ENCODE measurements at places on chromosomes 6 and 20. TPM values are rescaled to one million over a fixed set of nuclear protein-coding genes. Genes with fewer than 3 reads are reported as not detected.

DNA sequence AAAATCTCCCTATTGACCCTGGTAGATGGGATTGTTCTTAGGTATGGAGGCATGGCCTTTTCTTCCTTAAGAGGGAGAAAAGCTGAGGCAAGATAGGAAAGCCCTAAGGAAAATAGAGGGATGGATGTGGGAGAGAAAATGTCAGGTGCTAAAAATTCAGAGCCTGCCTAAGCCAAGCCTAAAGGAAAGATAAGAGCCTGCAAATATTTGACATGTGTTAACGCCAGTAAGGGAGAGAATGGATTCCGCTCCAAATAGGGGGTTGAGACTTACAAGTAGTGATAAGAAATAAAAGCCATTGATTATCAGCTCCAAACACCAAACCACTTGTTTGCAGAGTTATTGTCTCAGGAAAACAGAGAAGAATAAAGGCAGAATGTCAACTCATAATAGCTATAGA lies 533.6 kb downstream of the PTPRT start:
- H3K36me3 ChIP-seq: no peaks in the 10 kb centered on the region
- no peak for DNase-seq
- no peaks in the 10 kb centered on the region for H3K4me1 ChIP-seq

DNA sequence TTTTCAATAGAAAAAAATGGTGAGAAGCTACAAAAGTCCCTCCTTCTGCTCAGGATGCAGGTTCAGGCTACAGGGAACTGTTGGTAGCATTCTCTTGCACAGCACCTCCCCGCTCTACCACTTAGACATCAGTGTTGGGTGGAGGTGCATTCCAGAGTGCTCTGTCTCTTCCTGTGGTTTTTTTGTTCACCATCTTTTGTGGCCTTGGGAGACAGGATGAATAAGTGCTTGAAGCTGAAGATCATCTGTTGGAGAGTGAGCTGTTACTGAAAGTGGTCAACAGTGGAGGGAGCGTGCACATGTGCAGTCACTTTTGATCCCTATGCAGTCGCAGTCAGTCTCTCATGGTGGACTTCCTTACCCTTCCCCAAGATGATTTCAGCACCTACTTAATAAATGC lies 16.6 kb upstream of the BTBD3 start:
- no peak for DNase-seq
- no peaks in the 10 kb centered on the region for H3K36me3 ChIP-seq
- no peaks in the 10 kb centered on the region for H3K27me3 ChIP-seq
- peaks cover 4% of the 10 kb centered on the region for H3K4me1 ChIP-seq

GRCh38 chr6:147204843-147205311 lies 660 bp downstream of the STXBP5 start:
- no peaks in the 10 kb centered on the region for H3K27me3 ChIP-seq
- H3K27ac ChIP-seq: peak overlapping the region; percentile 94
- peaks cover 10% of the 10 kb centered on the region for H3K4me1 ChIP-seq
- H3K4me3 ChIP-seq: peak overlapping the region; percentile 82
- DNase-seq: no peak
- H3K36me3 ChIP-seq: no peaks in the 10 kb centered on the region

BTNL2 gene
- total RNA-seq: not detected

DAAM2 gene
- total RNA-seq: 34.6 TPM

DNA sequence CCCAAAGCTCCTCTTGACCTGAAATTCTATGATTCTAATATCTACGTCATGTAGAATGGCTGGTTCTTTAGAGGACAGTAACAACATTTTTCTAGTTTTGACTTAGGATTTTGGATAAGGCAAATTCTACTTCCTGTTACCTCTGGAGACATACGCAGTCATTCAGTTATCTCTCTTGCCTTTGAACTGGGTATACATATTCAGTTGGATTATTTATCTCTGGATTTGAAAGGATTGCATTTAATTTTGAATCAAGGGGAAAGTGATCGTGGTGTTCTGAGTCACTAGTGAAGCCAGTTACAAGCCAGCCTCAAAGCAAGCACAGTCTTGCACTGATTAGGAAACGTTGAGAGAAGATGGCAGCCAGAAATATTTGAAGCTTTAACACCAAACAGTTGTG lies 35.3 kb upstream of the BCAS1 start:
- H3K4me1 ChIP-seq: no peaks in the 10 kb centered on the region
- DNase-seq: no peak
- H3K27me3 ChIP-seq: no peaks in the 10 kb centered on the region

DNA sequence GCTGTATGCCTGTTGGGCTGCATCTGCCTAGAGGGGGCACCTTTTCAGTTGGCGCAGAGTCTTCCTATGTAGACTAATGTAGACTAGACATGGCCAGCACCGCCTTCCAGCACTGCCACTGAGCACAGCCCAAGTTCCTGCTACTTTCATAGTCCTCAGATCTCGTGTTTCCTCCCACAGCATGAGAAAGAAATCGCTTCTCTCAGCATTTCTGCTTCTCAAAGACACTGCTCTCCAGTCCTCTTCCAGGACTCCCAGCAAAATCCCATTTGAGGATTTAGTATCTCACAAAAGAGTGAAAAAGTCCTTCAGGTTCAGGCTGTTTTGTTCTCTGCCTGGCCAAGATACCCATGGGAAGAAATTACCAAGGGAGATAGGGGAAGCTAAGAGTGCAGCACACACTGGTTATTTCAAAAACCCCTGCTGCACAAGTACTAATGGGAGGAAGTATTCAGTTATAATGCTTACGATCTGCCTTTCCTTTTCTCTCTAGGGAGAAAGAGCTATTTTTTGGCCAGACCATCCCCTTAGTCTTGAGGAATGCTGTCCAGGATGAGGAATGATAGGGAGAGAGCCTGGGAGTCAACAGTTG lies 35.7 kb downstream of the OGFRL1 start:
- no peak for DNase-seq
- no peaks in the 10 kb centered on the region for H3K4me1 ChIP-seq
- H3K27me3 ChIP-seq: no peaks in the 10 kb centered on the region
- H3K27ac ChIP-seq: no peak overlapping the region

PBOV1 gene
- total RNA-seq: not detected

TMEM244 gene
- not detected for total RNA-seq

DNA sequence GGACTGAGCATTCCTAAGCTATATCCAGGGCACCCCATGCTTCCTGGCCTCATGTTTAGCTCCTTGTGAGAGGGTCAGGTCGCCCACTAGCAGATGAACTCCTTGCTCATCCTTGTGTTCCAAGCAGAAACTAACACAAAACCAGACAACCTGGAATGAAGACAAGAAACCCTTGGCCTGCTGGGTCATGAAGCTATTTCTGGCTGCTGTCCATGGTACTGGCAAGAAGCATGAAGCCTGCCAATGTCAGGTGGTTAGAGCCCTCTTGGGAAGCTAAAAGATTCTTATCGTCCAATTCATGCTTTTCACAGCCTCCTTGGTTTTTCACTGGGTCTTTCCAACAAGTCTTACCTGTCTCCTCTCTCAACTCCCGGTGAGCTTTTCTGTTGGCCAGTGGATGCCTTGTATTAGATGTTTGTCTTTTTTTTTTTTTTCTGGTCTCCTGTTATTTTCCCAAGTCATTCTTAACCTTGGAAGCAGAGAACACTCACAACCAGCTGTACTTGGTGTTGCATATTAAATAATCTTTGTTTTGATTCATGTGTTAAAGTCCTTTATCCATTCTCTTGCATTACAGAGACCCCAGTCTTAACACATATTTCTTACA lies 180.3 kb downstream of the ANKRD60 start:
- no peak for DNase-seq
- no peaks in the 10 kb centered on the region for H3K27me3 ChIP-seq
- H3K4me3 ChIP-seq: no peak overlapping the region
- no peaks in the 10 kb centered on the region for H3K36me3 ChIP-seq

DNA sequence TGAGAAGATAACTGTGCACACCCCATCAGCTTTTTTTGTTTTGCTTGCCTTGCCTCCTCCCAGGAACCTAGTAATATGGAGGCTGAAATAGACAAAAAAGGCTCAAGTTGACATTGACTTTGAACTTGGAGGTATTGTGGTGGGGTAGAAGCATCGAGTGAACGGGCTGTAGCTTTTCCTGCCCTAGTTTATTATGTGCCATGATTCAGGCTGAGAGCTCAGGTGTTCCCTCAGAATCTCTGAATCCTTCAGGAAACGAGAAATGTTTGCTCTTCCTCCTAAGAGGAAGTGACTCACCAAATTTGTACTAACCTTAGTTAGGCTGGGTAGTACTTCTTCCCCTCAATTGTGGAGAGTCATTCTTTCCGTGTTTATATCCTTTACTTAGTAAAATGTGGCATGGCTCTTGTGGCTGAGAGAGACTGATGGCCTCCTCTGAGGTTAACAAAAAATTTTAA lies 98.8 kb downstream of the SASH1 start:
- H3K4me3 ChIP-seq: no peak overlapping the region
- H3K4me1 ChIP-seq: peaks cover 38% of the 10 kb centered on the region
- H3K27ac ChIP-seq: peak overlapping the region; percentile 84
- no peaks in the 10 kb centered on the region for H3K36me3 ChIP-seq

- H3K36me3 ChIP-seq: no peaks in the 10 kb centered on the region
- no peak overlapping the region for H3K27ac ChIP-seq
- peak overlapping the region; percentile 66 for H3K4me3 ChIP-seq
- H3K4me1 ChIP-seq: no peaks in the 10 kb centered on the region
Observed at GRCh38 chr20:13995841-13996240, 525 bp downstream of the MACROD2 start.

TSBP1 gene
- not detected for total RNA-seq

SULF2 gene
- 52.8 TPM for total RNA-seq

DNA sequence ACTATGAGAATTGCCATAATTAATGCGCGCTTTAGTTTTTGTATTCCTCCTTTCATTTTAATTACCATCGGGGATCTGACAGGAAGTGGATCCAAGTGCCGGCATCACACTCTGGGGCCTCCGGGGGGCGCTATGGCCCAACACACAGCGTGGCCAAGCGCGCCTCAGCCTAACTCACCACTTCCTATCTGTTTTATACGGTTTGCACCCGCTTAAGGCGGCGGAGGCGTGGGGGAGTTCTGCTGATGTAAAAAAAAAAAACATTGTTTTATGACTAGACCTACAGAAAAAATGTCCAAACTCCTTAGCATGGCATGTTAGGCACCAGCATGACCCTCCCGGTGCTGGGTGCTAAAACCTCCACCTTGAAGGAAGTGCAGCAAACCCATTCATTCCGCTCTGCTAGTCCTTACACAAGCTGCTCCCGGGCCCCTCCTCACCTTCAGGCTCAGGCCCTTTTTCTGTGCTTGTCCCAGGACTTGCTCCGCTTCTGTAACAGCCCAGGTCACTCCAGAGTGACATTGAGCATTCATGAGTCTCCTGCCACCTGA lies 4.5 kb upstream of the EBF4 start:
- no peaks in the 10 kb centered on the region for H3K36me3 ChIP-seq
- H3K4me3 ChIP-seq: no peak overlapping the region
- peak; percentile 76 for DNase-seq
- peaks cover 6% of the 10 kb centered on the region for H3K4me1 ChIP-seq

GRCh38 chr6:21616005-21616404 lies 22.5 kb downstream of the SOX4 start:
- no peak for DNase-seq
- no peak overlapping the region for H3K27ac ChIP-seq
- H3K4me1 ChIP-seq: no peaks in the 10 kb centered on the region

- no peak for DNase-seq
- H3K4me1 ChIP-seq: no peaks in the 10 kb centered on the region
- H3K4me3 ChIP-seq: no peak overlapping the region
- no peaks in the 10 kb centered on the region for H3K36me3 ChIP-seq
Observed at GRCh38 chr6:125512621-125513020, 210.9 kb upstream of the HDDC2 start.

HAO1 gene
- not detected for total RNA-seq

- DNase-seq: no peak
- H3K4me3 ChIP-seq: no peak overlapping the region
- no peaks in the 10 kb centered on the region for H3K27me3 ChIP-seq
- H3K4me1 ChIP-seq: no peaks in the 10 kb centered on the region
- no peak overlapping the region for H3K27ac ChIP-seq
Observed at GRCh38 chr20:22770241-22770800, 185.9 kb upstream of the FOXA2 start.

GRCh38 chr20:24032400-24032898 lies 43.9 kb upstream of the GGTLC1 start:
- H3K4me1 ChIP-seq: no peaks in the 10 kb centered on the region
- no peaks in the 10 kb centered on the region for H3K36me3 ChIP-seq
- H3K27me3 ChIP-seq: no peaks in the 10 kb centered on the region
- DNase-seq: no peak
- H3K27ac ChIP-seq: no peak overlapping the region

DNA sequence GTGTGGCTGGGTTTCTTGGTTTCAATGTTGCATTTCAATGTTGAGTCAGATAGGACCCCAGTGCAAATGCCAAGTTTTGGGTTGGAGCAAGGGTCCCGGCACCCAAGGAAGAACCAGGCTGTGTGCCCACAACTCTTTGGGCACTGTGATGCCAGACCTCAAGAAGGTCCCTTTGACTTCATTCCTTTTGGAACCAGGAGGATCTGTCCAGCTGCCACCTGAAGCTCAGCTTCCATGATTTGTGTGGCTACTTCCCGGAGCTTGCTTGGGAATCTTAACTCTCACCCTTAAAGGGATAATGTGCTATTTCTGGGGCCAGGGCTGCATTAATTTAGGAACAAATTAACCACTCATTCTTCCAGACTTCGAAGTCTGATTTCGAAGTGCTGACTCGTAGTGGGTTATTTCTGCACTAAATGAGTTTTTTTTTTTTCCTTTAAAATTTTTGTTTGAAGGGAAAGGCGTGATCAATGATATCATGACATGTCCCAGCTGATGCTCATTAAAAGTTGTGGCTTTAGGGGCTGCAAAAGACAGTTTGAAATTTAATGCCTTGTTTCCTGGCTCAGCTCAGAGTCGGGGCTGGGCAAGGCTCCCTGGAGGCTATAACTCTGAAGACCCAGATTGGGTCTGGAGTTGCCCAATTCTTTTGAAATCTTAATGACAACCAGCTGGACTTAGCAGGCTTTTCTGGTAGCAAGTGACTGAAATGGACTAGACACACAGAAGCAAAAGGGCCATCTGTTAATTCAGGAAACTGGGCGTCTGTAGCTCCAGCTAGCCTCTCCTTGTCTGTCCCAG lies 24.0 kb upstream of the PHACTR3 start:
- no peak for DNase-seq
- H3K27ac ChIP-seq: no peak overlapping the region
- H3K4me3 ChIP-seq: no peak overlapping the region
- H3K4me1 ChIP-seq: peaks cover 5% of the 10 kb centered on the region
- H3K27me3 ChIP-seq: peaks cover 34% of the 10 kb centered on the region

LHFPL5 gene
- total RNA-seq: not detected

- H3K27me3 ChIP-seq: no peaks in the 10 kb centered on the region
- H3K4me1 ChIP-seq: no peaks in the 10 kb centered on the region
- no peaks in the 10 kb centered on the region for H3K36me3 ChIP-seq
- H3K27ac ChIP-seq: no peak overlapping the region
Observed at GRCh38 chr6:154232013-154232910, 124.3 kb downstream of the IPCEF1 start.

GRCh38 chr6:33212857-33213165 lies 4.5 kb downstream of the RING1 start:
- no peak overlapping the region for H3K27ac ChIP-seq
- no peak for DNase-seq
- peak overlapping the region; percentile 47 for H3K4me3 ChIP-seq
- H3K27me3 ChIP-seq: no peaks in the 10 kb centered on the region

- DNase-seq: no peak
- H3K36me3 ChIP-seq: no peaks in the 10 kb centered on the region
- no peak overlapping the region for H3K27ac ChIP-seq
- no peaks in the 10 kb centered on the region for H3K27me3 ChIP-seq
Observed at GRCh38 chr20:54608039-54608745, 132.8 kb downstream of the DOK5 start.

PXDC1 gene
- total RNA-seq: 70.8 TPM

GRCh38 chr6:39225946-39226437 lies 3.3 kb downstream of the KCNK5 start:
- peak overlapping the region; percentile 64 for H3K4me3 ChIP-seq
- DNase-seq: no peak
- H3K27me3 ChIP-seq: peaks cover 17% of the 10 kb centered on the region
- peaks cover 50% of the 10 kb centered on the region for H3K4me1 ChIP-seq
- H3K36me3 ChIP-seq: no peaks in the 10 kb centered on the region

Data from upper lobe of right lung (tissue), 1 donor.